ENCODE measurements at places on chromosomes 2 and 18. TPM values are rescaled to one million over a fixed set of nuclear protein-coding genes. Genes with fewer than 3 reads are reported as not detected.
A peak's percentile ranks its signal among the peaks of the same experiment; 100 is the strongest.

The METTL5 gene
- total RNA-seq, result 61.1 TPM

The TSN gene
- 83.0 TPM for total RNA-seq

The IL1R2 gene
- total RNA-seq, result 6.0 TPM

The ABCG8 gene
- total RNA-seq, result not detected

The DSEL gene
- total RNA-seq, result 19.0 TPM

DNA sequence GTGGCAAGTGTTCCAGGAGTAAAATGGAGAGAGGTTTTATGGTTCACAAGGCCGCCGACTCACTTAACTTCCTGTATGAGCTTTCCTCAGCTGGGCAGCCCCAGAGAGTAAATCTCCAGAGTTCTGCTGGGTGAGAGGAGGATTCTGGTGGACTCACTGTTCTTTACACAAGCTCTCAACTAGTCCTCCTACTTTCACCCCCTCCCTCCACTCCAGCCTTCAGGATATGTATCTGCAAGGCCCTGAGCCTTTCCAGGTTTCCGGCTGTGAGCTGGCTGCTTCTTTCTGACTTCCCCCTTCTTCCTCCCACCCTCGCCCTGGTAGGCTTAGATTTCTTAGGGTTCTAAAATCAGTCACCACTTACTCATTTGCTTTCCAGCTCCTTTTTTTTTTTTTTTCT lies 34.0 kb downstream of the EML6 start:
- H3K27me3 ChIP-seq, result no peaks in the 10 kb centered on the region
- H3K4me1 ChIP-seq, result peaks cover 45% of the 10 kb centered on the region
- no peaks in the 10 kb centered on the region for H3K36me3 ChIP-seq
- no peak overlapping the region for H3K4me3 ChIP-seq
- peak overlapping the region; percentile 2 for H3K27ac ChIP-seq

DNA sequence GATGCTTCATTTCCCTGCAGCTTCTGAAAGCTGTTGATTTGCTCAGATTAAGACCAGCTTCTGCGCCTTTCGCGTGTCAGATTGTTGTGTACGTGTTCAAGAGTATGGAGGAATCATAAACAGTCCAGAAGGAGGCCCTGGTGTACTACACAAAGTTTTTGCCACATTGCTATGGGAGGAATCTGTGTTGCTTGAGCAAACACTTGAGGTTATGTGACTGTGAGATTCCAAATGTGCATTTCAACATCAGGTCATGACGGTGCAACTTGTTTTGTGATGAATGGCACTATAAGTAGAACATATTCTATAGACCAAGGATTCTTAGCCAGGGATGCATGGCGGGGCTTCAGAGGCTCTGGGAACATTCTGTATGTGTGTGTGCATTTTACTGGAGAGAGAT lies 35.0 kb downstream of the SRSF7 start:
- no peak overlapping the region for H3K4me3 ChIP-seq
- DNase-seq, result no peak
- H3K27ac ChIP-seq, result no peak overlapping the region
- H3K36me3 ChIP-seq, result no peaks in the 10 kb centered on the region

DNA sequence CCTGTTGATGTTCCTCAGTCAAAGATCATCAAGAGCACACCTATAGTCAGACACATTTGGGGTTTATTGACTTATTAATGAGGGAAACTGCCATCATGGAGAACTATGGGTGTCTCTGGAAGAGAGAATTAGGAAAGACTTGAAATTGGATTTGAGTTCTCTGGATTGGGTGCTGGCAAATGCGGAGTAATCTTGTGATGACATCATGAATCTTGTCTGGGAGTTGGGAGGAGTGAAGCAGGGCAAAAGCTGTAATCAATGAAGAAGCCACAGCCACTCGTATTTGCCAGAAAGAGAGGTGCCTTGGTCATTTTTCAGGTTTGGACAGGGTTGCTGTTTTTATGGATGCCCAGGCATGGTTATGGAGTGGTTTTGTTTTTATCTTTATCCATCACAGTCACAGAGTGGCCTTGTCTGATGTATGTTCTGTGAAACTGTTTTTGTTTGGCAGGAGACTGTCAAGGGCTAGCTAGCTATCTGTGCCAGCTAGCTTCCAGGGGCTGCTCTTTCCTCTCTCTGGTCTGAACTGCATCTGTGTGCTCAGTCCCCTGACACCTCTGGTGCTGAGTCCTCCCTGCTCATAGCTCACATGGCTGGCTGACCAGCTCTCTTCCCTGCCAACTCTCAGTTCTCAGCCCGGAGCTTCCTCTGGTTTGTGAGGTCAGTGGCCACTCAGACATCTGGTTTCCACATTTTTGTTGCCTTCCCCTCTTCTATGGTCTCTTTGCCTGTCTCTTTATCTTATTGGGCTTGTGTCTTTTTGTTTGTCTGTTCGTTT lies 193.4 kb upstream of the RMP24 start:
- H3K4me3 ChIP-seq, result no peak overlapping the region
- H3K36me3 ChIP-seq, result no peaks in the 10 kb centered on the region
- DNase-seq, result no peak
- no peaks in the 10 kb centered on the region for H3K4me1 ChIP-seq

GRCh38 chr18:3089579-3089978 lies 76.6 kb upstream of the LPIN2 start:
- DNase-seq, result no peak
- no peak overlapping the region for H3K27ac ChIP-seq
- H3K4me1 ChIP-seq, result peaks cover 17% of the 10 kb centered on the region
- H3K27me3 ChIP-seq, result no peaks in the 10 kb centered on the region
- H3K36me3 ChIP-seq, result no peaks in the 10 kb centered on the region

GRCh38 chr18:63936156-63936931 lies 12.8 kb upstream of the HMSD start:
- H3K27me3 ChIP-seq, result no peaks in the 10 kb centered on the region
- peak overlapping the region; percentile 82 for H3K4me3 ChIP-seq
- H3K36me3 ChIP-seq, result no peaks in the 10 kb centered on the region
- H3K4me1 ChIP-seq, result no peaks in the 10 kb centered on the region
- DNase-seq, result peak; percentile 74

- H3K27me3 ChIP-seq, result no peaks in the 10 kb centered on the region
- no peak for DNase-seq
- H3K4me3 ChIP-seq, result no peak overlapping the region
- H3K4me1 ChIP-seq, result no peaks in the 10 kb centered on the region
Observed at GRCh38 chr2:163649080-163649479, 86.7 kb downstream of the FIGN start.

Measured in PC-3 (cell line).